ENCODE measurements at places on chromosomes 7 and 10. TPM values are rescaled to one million over a fixed set of nuclear protein-coding genes. Genes with fewer than 3 reads are reported as not detected.

Gene CCDC3
- 0.26 TPM for total RNA-seq

Gene RBM17
- 46.1 TPM for total RNA-seq

Gene AASS
- total RNA-seq, result 31.6 TPM

DNA sequence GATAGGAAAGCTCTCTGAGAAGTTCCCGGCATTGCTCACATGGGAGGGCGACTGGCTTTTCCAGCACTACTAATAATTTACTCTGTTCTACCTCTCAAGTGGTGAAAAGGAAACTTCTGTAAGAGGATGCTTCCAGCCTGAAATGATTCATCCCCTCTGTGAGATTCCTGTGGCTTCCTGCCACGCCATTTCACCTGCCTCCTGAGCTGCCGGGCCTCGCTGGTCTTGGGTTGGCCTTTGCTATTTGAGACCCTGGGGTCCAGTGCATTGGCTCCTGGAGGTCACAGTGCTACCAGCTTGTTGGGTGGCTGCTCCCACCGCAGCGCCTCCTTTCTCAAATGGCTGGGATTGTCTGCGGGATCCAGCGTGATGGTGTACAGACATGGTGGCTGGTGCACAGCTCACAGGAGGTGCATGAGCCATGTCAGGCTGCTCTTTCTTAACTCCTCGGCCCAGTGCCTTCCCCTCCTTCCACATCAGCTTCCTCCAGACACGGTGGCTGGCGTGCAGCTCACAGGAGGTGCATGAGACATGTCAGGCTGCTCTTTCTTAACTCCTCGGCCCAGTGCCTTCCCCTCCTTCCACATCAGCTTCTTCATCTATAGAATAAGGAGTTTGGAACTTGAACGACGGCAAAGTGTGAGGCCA is 42.9 kb upstream of the PCBD1 start:
- H3K36me3 ChIP-seq, result no peaks in the 10 kb centered on the region
- no peak overlapping the region for H3K27ac ChIP-seq
- H3K4me3 ChIP-seq, result no peak overlapping the region

- H3K4me3 ChIP-seq, result no peak overlapping the region
- H3K36me3 ChIP-seq, result no peaks in the 10 kb centered on the region
- no peak overlapping the region for H3K27ac ChIP-seq
- no peak for DNase-seq
- no peaks in the 10 kb centered on the region for H3K27me3 ChIP-seq
Observed at GRCh38 chr10:30705625-30706149, 76.1 kb upstream of the LYZL2 start.

Gene SKAP2
- 16.7 TPM for total RNA-seq

DNA sequence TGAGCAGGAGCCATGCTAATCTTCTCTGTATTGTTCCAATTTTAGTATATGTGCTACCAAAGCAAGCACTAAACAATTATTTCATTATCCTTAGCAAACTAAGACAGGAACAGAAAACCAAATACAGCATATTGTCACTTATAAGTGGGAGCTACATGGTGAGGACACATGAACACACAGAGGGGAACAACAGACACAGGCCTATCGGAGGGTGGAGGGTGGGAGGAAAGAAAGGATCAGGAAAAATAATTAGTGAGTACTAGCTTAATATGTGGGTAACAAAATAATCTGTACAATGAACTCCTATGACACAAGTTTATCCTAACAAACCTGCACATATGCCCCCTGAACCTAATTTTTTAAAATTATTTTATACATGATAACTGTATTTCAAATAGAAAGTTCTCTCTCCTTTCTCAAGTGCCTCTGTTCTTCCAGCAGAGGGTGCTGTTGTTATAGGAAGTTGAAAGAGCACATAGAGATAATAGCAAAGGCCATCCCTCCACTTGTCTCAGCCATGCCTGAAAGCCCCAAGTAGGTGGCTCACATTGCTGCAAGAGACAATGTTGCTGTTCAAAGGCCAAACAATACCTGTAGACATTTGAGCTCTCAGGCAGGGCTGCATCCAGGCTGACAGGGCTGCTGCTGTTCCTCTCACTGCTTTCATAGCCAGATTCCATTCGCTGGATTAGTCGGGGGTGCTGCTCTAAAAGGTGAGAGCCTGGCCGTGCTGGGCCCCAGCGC is 33.4 kb upstream of the PPP3CB start:
- H3K36me3 ChIP-seq, result no peaks in the 10 kb centered on the region
- H3K4me3 ChIP-seq, result no peak overlapping the region
- H3K4me1 ChIP-seq, result no peaks in the 10 kb centered on the region

- no peaks in the 10 kb centered on the region for H3K27me3 ChIP-seq
- H3K36me3 ChIP-seq, result no peaks in the 10 kb centered on the region
- no peaks in the 10 kb centered on the region for H3K4me1 ChIP-seq
Observed at GRCh38 chr10:126670056-126670894, at the start of gene C10orf90. C10orf90 (minus strand) TSS chr10:126670693; CDS start chr10:126670480, 213 bp downstream.

DNA sequence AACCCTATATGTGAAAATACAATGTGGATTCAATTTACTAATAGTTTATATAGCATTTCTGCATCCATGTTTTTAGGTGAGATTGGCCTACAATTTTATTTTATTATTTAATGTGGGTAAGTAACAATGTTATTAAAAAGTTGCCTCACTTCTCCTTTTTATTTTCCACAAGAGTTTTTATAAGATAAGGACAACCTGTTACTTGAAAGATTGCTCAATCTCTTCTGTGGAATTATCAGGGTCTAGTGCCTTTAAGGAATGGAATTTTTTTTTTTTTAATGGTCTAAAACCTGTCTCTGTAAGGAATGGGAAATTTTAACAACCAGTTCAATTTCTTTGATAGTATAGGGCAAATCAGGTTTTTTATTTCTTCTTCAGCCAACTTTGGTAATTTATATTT is 53.9 kb upstream of the RAB18 start:
- no peak overlapping the region for H3K27ac ChIP-seq
- no peak overlapping the region for H3K4me3 ChIP-seq
- no peak for DNase-seq

Gene CPVL
- total RNA-seq, result 0.51 TPM

GRCh38 chr10:15345450-15345849 is 25.6 kb downstream of the FAM171A1 start:
- no peaks in the 10 kb centered on the region for H3K27me3 ChIP-seq
- no peaks in the 10 kb centered on the region for H3K36me3 ChIP-seq
- peaks cover 2% of the 10 kb centered on the region for H3K4me1 ChIP-seq
- no peak overlapping the region for H3K4me3 ChIP-seq
- DNase-seq, result no peak

- H3K4me3 ChIP-seq, result no peak overlapping the region
- H3K4me1 ChIP-seq, result no peaks in the 10 kb centered on the region
- no peak overlapping the region for H3K27ac ChIP-seq
- no peaks in the 10 kb centered on the region for H3K27me3 ChIP-seq
Observed at GRCh38 chr7:141915565-141915964, 634 bp upstream of the OR9A4 start.

- H3K4me1 ChIP-seq, result no peaks in the 10 kb centered on the region
- no peak overlapping the region for H3K4me3 ChIP-seq
Observed at GRCh38 chr7:158068853-158069252, 518.8 kb downstream of the PTPRN2 start.

Gene ABI1
- total RNA-seq, result 20.5 TPM

Gene AKR1D1
- not detected for total RNA-seq

DNA sequence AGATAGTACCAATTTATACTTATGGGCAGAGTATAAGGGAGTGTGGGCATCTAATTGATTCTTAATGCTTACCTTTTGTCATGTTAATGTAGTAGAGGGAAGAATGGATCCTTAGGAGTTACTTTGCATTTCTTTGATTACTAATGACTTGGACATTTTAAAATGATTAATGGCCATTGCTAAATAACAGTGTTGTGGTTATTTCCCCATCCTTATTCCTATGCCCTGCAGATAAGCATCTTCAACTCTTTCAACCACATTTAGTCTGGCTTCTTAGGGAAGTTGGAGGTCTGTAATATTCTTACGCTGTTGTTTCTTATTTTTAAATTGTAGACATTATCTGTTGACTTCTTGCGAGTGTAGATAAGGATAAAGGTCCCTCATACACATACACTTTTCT is 37.2 kb downstream of the KAT6B start:
- no peak overlapping the region for H3K27ac ChIP-seq
- H3K36me3 ChIP-seq, result no peaks in the 10 kb centered on the region
- no peak overlapping the region for H3K4me3 ChIP-seq
- no peaks in the 10 kb centered on the region for H3K27me3 ChIP-seq
- peaks cover 2% of the 10 kb centered on the region for H3K4me1 ChIP-seq
- DNase-seq, result peak; percentile 81

GRCh38 chr7:116258734-116259133 is 48.4 kb downstream of the TES start:
- H3K36me3 ChIP-seq, result no peaks in the 10 kb centered on the region
- H3K27me3 ChIP-seq, result no peaks in the 10 kb centered on the region
- no peak overlapping the region for H3K27ac ChIP-seq
- H3K4me1 ChIP-seq, result peaks cover 4% of the 10 kb centered on the region

DNA sequence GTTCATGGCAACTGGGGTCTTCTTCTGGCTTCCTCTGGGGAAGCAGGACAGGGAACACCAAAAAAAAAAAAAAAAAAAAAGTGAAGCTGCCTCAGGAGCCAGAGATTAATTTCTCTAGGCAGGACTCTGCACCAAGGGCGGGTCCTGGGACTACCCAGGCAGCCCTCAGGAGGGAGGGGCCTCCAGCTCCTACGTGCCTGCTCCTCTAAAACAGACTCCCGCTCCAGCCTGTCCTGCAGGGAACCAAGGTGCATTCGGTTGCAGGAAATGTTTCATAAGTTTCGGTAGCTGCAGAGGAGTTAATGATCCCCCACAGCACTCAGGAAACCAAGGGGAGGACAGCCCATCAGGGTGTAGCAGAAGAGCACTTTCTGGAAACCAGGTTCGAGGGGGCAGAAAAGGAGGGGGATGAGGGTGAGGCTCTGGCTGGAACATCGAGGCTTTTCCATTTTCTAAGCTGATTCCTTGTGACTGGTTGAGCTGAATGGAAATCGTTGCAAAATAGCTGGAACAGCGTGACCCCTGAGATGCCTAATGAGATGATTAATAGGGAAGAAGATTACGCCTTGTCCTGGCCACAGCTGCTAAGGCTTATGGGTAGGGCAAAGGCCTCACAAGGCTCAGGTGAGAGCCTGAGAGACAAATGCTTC is 84.2 kb downstream of the STRA8 start:
- peaks cover 11% of the 10 kb centered on the region for H3K27me3 ChIP-seq
- no peaks in the 10 kb centered on the region for H3K4me1 ChIP-seq
- H3K36me3 ChIP-seq, result no peaks in the 10 kb centered on the region
- H3K27ac ChIP-seq, result no peak overlapping the region
- H3K4me3 ChIP-seq, result no peak overlapping the region

Gene C10orf53
- total RNA-seq, result not detected

DNA sequence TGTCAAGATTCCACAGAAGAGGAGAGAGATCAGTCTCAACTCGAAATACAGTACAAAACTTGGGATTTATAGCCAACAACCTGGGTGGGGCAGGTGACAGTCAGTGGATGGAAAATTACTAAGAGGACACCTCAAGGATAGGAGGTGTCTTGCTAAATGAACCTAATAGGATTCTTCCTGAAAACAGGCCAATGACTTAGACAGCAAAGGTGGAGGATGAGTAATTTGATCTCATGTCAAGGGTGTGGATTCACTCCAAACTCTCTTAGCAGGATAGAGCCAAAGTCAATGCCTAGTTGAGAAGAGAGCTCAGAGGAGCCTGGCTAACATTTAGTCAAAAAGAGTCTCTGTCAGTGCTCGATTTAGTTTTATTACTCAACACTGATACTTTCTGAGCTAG is 106.7 kb upstream of the INSYN2A start:
- no peaks in the 10 kb centered on the region for H3K36me3 ChIP-seq
- H3K4me3 ChIP-seq, result no peak overlapping the region
- no peaks in the 10 kb centered on the region for H3K27me3 ChIP-seq
- no peak overlapping the region for H3K27ac ChIP-seq

All from fibroblast of lung (primary cell).